ENCODE measurements at places on chromosomes 1 and 21. TPM values are rescaled to one million over a fixed set of nuclear protein-coding genes. Genes with fewer than 3 reads are reported as not detected.
A peak's percentile ranks its signal among the peaks of the same experiment; 100 is the strongest.

Gene NPL
- total RNA-seq, result 0.86 TPM

- peak; percentile 82 for DNase-seq
Measured at GRCh38 chr1:180154325-180155181, at the start of gene QSOX1. Gene QSOX1, plus strand, starts transcription at chr1:180154869. Its CDS starts 39 bp downstream, at chr1:180154908.

DNA sequence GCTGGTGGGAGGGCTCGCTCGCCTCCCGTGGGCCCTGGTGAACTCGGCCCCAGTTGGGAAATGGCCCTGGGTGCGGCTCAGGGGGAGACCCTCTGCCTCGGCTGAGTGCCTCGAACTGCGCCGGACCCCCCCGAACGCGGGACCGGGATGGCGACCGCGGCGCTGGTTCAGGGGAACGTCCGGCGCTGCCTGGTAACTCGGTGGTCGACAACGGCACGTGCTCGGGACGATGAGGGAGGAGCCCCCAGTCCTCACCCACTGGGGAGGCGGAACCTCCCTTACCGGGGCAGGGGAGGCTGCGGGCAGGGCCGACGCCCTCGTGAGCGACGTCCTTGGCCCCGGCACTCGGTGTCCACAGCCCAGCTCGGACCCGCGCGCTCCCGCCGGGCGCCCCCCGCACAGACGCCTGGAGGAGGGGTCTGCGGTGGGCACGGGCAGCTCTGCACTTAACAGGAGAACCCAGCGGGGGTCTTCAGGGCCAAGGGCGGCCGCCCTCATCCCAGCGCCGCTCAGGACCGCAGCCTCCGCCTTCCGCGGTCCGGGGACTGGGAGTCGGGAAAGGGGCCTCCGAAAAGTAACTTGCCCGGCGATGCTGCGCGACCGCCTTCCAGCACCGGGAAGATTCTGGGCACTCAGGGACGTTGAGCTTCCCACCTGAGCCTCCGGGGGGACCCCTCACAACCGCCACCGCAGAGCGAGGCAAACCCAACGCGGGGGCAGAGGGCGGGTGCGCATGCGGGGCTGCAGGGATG, 1.7 kb downstream of the HES4 start:
- no peak for DNase-seq

Gene SLC30A1
- 16.1 TPM for total RNA-seq

GRCh38 chr1:222525951-222526350, 22.0 kb downstream of the HHIPL2 start:
- peak; percentile 41 for DNase-seq

DNA sequence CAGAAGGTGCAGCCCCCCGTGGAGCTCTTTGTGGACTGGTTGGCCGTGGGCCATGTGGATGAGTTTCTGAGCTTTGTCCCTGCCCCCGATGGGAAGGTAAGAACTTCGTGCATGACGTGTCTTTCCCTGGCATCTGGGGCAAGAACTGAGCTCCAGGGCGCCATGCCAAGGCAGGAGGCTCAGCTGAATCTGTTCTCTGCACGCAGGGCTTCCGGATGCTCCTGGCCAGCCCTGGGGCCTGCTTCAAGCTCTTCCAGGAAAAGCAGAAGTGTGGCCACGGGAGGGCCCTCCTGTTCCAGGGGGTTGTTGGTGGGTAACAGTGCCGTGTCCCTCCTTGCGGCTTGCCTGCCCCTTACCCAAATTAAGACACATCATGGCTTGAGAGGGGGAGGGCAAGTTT, 27.7 kb downstream of the PADI3 start:
- DNase-seq, result peak; percentile 98

DNA sequence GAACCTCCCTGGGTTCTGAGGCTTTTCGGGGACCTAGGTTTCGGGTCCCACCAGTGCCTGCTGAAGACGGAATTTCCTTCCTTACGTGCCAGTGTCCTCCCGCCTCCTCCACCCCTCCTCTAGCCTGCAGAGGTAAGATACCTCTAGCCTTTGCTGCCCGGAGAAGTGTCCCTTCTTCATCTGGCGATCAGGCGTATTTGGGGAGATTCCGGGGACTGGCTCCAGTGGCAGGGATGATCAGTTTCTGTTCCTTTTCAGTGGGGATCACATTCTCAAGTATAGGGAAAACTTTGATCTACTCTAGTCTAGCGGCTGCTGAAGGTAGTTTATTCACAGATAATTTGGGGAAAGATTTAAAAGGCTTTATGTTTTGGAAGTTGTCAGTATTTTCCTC, 674 bp downstream of the CEP350 start:
- DNase-seq, result peak; percentile 53

Gene OR2M3
- total RNA-seq, result not detected

Gene CRNN
- not detected for total RNA-seq

- no peak for DNase-seq
Measured at GRCh38 chr1:33168556-33169289, 13.1 kb downstream of the TRIM62 start.

GRCh38 chr1:9275567-9276034, 17.1 kb upstream of the SPSB1 start:
- DNase-seq, result peak; percentile 94

Gene ARV1
- total RNA-seq, result 31.4 TPM

DNA sequence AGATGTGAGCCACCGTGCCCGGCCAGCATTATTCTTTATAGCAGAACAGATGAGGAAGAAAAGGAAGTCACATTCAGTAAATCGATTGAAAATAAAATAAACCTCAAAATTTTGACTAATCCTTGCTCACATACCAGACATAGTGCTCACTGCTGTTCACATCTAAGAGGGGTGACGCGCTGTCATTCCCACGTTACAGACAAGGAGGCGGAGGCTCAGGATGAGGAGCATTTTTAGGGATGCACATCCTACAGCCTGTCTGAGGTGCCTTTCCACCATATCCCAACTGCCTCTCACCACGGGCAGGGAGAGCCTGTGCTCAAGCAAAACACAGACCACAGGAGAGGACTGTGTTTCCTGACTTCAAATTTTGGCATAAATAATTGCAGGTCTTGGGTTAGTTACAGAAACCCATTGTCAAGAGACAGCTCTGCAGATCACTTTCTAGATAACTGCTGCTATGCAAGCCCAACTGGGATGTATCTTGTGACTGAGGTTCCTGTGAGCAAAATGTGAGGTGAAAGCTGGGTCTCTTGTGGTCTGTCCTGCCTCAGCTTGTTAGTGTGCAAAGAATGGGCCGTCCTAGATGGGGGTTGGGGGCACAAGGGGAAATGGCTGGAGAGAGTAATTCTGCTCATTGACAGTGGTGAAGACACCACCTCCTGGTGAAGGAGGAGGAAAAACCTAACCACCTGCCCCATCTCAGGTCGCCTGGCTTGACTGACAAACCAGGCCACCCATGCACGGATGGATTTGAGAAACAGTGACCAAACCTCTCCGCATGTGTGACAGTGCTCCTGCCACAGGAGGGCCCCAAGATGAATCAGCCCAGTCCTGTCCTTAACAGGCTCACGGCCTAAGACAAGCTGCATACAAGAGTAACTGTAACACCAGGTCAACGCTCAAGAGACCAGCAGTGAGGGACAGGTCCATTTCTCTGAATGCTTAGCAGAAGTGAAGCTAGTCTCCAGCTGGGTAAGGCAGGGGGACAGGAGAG, 8.2 kb downstream of the TNN start:
- DNase-seq, result peak; percentile 27

Gene FMO1
- total RNA-seq, result not detected

- DNase-seq, result no peak
Measured at GRCh38 chr21:38183961-38184360, 72.8 kb upstream of the KCNJ15 start.

Gene HHAT
- total RNA-seq, result 4.2 TPM

Gene C4BPA
- not detected for total RNA-seq

DNA sequence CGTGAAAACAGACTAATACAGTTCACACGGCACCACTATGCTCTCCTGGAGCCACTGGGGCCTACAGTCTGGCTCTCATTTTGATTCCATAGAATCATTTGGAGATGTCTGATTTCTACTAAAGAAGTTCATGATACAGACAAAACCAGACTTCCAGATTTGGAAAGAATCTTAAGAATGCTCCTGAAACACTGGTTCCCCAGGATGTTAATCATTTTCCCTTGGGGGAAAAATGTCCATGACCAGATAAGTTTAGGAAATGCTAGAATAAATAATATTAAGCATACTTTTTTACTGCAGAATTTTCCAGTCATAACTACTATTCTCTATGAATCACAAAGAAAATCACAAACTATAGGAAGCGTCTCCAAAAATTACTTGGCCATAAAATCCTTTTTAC, 63.0 kb upstream of the RGS7 start:
- no peak for DNase-seq

DNA sequence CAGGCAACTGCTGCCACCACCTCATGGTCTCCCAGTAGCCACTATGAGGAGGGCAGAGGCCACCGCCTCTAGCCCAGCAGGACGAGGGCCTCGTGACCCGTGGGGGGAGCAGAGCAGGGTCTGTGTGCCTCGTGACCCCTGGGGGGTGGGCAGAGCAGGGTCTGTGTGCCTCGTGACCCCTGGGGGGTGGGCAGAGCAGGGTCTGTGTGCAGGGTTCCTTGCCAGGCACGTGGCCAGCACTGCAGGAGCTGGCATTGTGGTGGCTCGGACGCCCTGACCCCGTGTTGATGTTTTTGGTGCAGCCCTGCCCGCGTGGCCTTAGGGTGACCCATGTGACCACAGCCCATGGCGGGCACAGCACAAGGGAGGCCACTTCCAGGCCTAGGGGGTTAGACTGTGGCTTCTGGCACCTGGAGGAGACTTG, 52.8 kb downstream of the SLX9 start:
- DNase-seq, result no peak

GRCh38 chr1:205967554-205968335, 24.5 kb upstream of the SLC26A9 start:
- peak; percentile 66 for DNase-seq

Gene PDPN
- 4.1 TPM for total RNA-seq

- no peak for DNase-seq
Measured at GRCh38 chr1:186629341-186629740, 50.9 kb downstream of the PTGS2 start.

GRCh38 chr1:6491480-6491962, at the start of gene PLEKHG5:
Gene PLEKHG5, minus strand, starts transcription at chr1:6491667. Its CDS starts 14,096 bp downstream, at chr1:6477571.
- peak; percentile 96 for DNase-seq

GRCh38 chr1:46027788-46028573, 104.4 kb downstream of the PIK3R3 start:
- DNase-seq, result no peak

- no peak for DNase-seq
Measured at GRCh38 chr1:110511436-110511835, 7.5 kb downstream of the KCNA10 start.

DNA sequence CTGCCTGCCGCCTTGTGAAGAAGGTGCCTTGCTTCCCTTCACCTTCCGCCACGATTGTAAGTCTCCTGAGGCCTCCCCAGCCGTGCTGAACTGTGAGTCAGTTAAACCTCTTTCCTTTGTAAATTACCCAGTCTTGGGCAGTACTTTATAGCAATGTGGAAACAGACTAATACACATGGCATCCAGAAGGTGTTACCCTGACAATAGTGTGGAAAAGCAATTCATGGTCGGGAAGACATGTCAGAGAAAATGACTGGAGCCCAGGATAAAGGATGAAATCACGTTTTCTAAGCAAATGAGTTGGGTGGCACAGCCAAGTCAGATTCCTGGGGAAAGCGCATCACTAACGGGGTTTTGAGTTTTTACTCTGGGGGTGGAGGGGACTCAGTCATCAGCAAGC, 76.4 kb downstream of the HLCS start:
- DNase-seq, result no peak

- peak; percentile 20 for DNase-seq
Measured at GRCh38 chr1:18719786-18720451, 89.3 kb downstream of the PAX7 start.

DNA sequence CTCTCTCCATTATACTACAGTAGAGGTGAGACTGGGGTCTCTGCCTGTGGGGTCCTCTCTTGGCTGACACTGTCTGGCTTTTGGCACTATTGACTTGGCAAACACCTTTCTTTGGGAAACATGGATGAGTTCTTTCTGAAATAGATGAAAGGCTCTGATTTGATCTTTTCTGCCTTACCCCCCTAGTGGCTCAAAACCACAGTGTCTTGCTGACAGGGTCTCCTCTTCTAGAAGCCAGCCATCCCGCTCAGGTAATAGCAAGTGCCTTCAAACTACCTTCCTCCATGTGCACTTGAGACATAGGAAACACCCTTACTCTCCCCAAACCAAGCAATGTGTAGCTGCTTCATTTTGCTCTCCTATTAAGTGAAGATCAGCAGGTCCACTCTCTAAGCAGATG, 260.4 kb downstream of the BRINP2 start:
- DNase-seq, result no peak

DNA sequence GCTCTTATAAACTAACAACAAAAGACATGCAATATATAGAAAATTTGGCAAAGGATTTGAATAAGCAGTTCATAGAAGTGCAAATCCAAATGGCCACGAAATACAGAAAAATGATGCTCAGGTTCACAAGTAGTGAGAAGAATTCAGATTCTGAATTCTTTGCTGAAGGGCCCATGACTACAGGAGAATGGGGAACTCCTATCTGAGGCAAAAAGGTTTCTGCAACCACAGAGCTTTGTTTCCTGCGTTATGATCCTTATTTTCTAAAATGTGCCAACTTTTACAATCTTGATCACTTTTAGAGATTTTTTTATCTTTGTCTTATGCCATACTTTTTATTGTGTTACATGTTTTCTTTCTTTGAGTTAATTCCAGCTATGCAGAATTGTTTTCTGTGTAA, 91.3 kb downstream of the ITSN1 start:
- no peak for DNase-seq

Gene TSPEAR
- not detected for total RNA-seq

DNA sequence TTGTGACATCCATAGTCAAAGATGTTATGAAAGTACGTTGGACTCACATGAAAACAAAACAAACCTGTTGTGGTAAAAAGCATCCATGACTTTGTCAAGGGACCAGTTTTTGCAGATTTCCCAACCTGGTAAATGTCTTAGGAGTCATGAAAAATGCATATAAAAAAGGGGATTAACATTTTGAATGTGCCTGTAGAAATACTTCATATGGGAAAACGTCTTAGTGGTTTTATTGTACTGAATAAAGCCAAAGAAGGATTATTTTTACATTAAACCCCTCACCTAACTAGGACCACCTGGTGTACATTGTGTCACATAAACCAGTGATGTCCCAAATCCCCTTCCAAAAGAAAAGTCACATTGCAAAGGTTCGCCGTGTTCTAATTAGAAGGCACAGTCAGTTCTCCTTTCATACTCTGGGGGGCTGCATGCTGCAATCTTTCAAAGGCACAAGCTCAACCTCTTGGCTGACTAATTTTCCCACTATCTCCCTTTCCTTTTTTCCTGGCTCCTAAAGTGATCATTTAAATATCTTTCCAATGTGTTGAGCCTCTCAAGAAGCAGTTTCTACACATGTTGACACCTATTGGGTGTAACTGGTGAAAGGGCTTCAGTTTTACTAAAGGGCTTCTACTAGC, 119.8 kb upstream of the SPAG17 start:
- peak; percentile 15 for DNase-seq

- DNase-seq, result no peak
Measured at GRCh38 chr21:33018707-33019465, 6.8 kb upstream of the OLIG2 start.

Gene LRRC8B
- total RNA-seq, result 0.30 TPM

Gene RHOU
- 0.47 TPM for total RNA-seq

DNA sequence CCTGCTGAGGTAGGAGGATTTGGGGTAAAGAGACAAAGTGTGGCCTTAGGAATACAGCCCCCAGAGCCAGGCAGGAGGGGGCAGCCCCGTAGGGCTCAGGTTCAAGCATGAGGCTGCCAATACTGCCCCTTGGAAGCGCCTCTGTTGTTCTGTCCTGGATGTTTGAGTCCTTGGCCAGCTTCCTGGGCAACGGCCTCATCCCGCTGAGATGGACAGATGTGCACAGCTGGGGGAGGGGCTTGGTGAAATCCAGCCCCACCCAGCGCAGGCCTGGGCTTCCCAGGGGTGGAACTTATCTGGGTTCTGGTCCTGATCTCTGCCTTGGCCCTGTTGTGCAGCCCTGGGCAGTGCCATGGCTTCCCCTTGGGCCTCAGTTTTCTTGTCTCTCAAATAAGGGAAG, 34.8 kb upstream of the MAN1C1 start:
- DNase-seq, result no peak

All from M059J (cell line).